ENCODE measurements at places on chromosomes 13 and 19.

- no peak for DNase-seq
These were observed 692.3 kb downstream of the SLITRK1 start for GRCh38 chr13:83190020-83190419.

GRCh38 chr13:55091172-55091571, 2049.5 kb upstream of the PRR20A start:
- no peak for DNase-seq

DNA sequence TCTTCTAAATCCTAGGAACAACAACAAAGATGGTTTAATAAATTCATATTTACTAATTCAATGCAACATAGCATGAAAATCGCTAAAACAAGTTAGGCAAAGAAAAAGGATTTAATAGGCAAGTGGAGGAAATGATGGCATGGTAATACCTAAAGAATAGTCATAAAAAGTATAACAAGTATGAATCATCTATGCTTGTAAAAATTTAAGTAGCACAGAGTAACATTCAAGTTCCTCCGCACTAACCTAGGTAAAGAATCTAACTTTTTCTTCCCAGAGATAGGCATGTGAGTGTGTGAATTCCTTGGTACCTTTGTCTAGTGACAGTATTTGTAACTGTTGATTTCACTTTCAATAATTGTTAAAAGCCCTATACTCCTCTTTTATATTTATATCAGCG, 42.6 kb downstream of the RCBTB2 start:
- no peak for DNase-seq

DNA sequence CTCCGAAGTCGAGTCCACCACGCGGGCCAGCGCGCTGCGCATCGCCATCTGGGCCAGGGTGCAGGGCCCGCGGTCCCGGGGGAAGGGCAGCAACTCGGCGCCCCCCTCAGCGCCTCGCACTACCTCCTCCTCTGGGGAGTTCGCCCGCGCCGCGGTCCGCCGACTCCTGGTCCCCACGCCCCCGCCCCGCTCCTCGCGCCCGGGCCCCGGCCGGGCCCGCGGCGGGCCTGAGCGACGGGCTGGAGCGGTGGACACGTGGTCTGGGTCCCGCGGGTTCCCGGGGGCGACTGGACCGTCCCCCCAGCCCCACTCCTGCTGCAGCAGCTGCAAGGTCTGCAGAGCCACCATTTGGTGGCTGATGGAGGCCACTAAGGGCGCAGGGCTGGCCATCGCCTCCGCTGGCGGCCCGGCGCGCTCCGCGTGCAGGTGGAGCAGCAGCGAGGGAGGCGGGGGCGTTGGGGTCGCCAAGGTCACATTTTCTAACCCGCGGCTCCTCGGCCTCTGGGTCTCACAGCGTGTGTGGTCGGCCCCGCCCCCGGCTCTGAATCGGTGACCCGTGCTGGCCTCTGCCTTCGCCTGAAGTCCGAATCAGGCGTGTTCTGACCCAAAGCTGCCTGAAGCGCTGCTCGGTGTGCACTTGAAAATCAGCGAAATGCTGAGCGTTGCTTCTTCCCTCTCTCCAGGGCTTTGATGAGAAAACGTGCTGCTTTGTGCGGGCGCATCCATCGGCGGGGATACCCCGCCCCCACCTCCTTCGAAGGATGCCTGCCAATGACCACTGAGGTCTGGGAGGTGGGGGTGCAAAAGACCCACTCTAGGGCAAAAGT, at the start of gene DLEU7:
TSS of gene DLEU7 (minus strand) at position 436 of the 827 bp plus-strand sequence. CDS start at position 390, 46 bp downstream.
- DNase-seq = no peak

DNA sequence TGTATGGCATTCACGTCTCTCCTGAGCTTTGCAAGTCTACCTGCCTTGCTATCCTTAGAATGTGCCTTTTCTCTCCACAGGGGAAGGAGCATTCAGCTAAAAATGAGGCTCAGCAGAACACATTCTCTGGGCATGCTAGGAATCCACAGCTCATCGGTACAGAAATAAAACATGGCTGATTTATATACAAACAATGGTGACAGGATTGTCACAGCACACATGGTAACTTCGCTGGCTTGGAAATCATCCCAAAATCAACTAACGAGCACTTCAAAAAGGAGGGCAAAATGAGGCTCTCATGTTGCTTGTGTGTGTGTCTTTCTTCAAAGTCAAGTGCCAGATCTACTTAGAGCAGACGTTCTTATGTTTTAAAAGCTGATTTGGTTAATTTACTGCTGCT, 373.0 kb downstream of the FGF14 start:
- no peak for DNase-seq

- DNase-seq = no peak
These were observed 372 bp downstream of the DNAAF3 start for GRCh38 chr19:55165952-55166529.

DNA sequence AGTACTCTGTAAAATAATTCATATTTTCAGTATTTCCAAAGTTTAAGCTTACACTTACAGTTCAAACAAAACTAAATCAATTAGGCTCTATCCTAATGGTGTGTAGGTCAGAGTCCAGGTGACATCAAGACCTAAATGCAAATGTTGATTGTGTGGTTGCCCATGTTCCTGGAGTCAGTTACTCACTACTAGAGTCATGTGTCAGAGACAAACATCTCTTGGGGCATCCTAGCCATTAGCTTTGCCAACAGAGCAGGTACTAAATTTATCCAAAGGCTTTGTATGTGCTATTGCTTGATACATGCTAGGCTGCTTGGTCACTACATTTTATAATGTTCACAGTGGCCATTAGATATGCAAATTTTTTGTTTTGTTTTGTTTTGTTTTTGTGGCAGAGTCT, 11.7 kb downstream of the SPRY2 start:
- DNase-seq = no peak

GRCh38 chr13:113013878-113014751, 45.1 kb downstream of the MCF2L start:
- no peak for DNase-seq
